ENCODE measurements at places on chromosomes 7 and 10.

GRCh38 chr10:127527891-127528290 lies 21.2 kb upstream of the NPS start:
- DNase-seq = no peak

- DNase-seq = peak; percentile 28
Observed at GRCh38 chr7:16422103-16422435, 731 bp upstream of the CRPPA start.

GRCh38 chr7:102849538-102849937 lies 63.3 kb upstream of the LRRC17 start:
- no peak for DNase-seq

DNA sequence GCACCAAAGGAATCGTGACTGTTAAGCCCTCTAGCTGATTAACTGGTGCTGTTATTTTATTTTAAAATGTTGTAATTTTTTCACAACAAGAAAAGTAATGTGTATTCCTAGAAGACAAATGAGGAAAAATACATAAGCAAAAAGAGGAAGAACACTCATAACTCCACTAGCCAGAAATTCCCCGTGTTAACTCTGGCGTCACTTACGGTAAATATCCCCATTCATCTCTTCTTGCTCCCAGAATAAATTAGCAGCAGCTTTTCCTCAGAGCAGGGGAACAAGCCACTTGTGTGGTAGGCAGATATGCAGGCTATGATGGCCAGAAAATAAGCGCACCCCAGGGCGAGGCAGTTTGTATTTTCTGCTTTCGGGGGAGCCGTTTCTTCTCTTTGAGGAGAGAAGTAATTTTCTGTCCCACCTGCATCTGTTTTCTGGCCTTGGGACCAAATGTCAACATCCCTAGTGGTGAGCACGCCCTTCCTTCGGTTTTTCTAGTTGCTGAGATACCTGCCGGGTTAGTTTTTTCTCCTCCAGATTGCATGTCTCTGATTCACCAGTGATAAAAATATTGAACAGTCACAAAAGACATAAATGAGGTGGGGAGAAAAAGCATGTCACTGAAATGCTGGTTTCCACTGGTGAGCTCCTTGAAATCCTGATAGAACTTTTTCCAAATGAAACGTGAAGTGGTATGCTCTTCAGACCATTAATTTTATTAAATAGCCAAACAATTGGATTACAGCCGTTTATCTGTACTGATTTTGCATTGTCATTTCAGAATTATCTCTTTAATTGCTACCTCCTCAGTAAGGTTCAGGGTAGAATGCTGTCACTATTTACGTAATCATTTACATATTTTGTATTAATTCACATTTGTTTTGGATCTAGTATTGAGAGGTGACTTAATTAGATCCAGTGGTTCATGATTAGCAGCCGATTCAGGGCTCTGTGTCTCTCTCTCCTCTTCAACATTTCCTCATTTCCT lies 268.1 kb downstream of the CAMK1D start:
- peak; percentile 26 for DNase-seq

DNA sequence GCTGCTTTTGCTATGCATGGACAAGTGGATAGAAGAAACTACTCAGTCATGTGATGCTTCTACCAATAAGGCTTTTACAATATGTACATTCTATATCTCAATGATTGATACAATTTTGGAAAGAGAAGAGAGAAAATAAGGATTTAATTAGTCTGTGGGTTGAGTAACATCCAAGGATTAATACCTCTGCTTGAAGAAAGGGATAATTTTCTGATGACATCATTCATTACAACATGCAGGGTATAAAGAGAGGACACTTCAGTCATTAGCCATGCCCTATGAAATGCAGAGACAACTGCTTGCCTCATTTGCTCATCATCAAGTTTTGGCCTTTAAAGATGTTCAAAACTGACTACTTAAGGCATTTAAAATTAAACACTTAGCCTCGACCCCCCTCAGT lies 237.3 kb downstream of the AHR start:
- no peak for DNase-seq

GRCh38 chr10:117160567-117160966 lies 22.5 kb upstream of the VAX1 start:
- DNase-seq = no peak

- DNase-seq = no peak
Observed at GRCh38 chr7:70659263-70659662, 472.7 kb upstream of the GALNT17 start.

DNA sequence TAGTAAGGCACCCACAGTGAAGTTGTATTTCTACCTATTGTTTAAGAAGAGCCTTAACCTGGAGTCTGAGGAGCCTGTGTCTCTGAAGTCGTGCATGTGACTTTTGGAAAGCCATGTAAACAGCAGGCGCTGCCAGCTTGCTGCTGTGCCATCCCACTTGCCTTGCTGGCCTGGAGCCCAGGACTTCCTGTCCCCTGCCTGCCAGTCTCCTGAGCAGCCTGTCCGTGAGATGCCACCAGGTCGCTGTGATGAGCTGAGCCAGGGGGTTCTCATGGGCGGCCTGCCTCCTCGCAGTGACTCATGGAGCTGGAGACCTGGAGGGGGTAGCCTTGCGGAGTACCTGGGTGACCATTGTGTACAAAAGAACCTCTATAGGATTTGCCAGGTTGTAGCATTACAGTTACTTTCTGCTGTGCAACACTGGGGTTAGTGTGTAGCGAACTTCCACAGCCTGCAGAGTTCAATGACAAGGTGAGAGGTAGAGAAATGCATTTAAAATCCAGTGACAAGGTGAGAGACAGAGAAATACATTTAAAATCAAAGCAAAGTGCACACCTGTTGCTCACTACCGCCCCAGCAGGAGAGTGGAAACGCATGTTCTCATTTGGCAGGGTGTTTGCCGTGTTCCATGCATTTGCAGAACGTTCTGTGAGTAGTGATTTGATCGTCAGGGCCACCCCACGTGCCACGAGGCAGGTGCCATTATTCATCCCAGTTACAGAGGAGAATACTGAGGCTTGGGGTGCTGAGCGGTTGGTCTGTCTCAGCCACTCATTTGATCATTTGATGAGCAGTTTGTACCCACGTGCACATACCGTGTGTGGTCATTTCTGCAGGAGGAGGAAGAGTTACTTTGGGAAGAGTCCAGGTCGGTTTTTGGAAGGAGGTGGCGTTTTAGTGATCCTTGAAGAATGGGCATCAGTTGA lies 36.6 kb upstream of the BHLHA15 start:
- DNase-seq = no peak

DNA sequence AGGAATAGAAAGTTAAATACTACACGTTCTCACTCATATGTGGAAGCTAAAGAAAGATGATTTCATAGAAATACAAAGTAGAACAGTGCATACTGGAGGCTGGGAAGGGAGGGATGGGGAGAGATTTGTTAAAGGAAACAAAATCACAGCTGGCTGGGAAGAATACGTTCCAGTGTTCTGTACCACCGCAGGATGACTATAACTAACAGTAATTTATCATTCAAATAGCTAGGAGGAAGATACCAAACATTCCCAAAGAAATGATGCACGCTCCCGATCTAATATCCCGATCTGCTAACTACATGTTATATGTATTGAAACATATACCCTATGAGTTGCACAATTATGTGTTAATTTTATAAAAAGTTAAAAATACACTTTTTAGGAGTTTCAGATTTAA lies 162.3 kb downstream of the ZMYND11 start:
- DNase-seq = no peak

GRCh38 chr10:109886037-109886780 lies 37.1 kb downstream of the XPNPEP1 start:
- no peak for DNase-seq

GRCh38 chr7:135659159-135659846 lies 3.0 kb upstream of the STMP1 start:
- peak; percentile 72 for DNase-seq

GRCh38 chr10:122140941-122141623 lies 130.0 kb upstream of the BTBD16 start:
- peak; percentile 97 for DNase-seq

GRCh38 chr10:6144406-6145165 lies 55.8 kb downstream of the RBM17 start:
- peak; percentile 74 for DNase-seq

GRCh38 chr7:33814400-33814799 lies 90.9 kb upstream of the BMPER start:
- DNase-seq = no peak

- peak; percentile 12 for DNase-seq
Observed at GRCh38 chr7:82317257-82317721, 126.3 kb downstream of the CACNA2D1 start.

- no peak for DNase-seq
Observed at GRCh38 chr10:102131286-102132170, 1.3 kb upstream of the PPRC1 start.

DNA sequence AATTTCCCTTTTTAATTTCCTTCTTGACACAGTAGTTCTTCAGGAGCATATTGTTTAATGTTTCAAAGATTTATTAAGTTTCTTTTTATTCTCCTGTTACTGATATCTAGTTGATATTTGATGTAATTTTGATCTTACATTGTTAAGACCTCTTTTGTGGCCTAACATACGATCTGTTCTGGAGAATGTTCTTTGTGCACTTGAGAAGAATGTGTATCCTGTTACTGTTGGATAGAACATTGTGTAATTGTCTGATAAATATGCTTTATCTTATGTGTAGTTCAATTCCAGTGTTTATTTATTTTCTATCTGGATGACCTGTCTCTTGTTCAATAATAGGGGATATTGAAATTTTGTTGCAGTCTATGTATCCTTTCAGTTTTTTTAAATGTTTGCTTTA lies 106.7 kb downstream of the ITGB1 start:
- no peak for DNase-seq

- DNase-seq = no peak
Observed at GRCh38 chr10:89363729-89364442, 14.0 kb upstream of the IFIT1B start.

DNA sequence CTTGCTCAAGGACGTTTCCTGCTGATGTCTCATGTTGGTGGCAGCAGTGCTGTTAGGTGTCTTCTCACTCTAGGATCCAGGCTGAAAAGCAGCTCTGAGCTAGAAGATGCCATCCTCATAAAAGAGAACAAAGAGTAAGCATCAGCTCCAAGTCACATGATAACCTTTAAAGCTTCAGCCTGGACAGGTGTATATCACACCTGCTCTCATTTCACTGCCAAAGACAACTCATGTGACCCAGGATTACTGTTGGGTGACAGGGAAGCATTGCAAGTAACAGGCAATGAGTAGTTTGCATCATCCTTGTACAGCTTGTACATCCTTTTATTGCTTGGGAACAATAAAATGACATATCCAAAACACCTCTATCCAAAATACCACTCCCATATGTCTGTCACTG lies 423.4 kb upstream of the DPP6 start:
- DNase-seq = no peak

GRCh38 chr10:10492420-10492819 lies 525.3 kb upstream of the CELF2 start:
- no peak for DNase-seq

DNA sequence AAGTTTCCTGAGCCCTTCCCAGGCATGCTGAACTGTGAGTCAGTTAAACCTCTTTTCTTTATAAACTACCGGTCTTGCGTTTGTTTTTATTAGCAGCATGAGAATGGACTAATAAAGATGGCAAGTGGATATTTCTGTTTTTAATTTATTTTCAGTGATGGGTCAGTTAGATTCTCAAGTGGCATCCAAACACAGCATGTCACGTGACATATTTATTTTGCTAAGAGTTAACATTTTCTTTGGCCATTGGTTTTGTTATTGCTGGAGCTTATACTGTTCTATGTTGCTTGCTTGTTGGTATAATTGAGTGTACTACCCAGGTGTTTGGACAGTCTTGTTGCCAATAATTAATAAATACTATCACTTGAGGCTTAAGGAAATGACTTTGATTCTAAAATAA lies 181.7 kb upstream of the MALRD1 start:
- DNase-seq = no peak

GRCh38 chr10:132504501-132505272 lies 32.9 kb upstream of the INPP5A start:
- no peak for DNase-seq

DNA sequence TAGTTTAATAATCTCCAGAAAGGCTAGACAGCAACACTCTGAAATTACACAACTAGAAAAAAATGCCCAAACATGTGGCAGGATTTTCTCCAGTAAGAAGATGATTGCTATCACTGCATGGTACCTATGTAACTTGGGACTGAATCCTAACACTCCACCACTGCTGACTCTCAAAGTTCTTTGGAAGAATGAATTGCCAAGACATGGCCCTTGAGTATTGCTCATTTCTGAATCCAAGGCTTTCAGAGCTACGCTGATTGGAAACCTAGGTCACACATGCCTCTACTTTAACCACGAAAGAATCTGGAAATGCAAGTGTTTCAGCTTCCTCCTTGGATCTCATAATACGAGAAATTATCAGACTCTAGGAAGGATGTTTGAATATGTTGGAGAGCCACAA lies 167.5 kb upstream of the CELF2 start:
- no peak for DNase-seq

DNA sequence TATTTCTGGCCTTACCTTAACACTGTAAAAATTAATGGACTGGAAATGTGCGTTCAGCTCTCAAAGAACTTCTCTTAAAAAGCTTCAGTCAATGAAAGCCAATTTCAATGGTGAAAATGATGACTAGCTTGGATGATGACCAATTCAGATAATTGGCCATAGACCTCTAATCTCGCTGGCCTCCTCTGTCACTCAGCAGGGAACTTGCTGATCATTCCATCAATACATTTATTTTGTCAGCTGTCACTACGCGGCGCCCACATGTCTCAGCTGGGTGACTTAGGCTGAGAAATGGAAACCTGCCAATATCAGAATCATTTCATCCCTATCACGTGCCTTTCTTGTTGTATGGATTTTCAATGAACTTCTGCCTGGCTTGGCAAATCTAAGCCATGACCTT lies 673.0 kb upstream of the AUTS2 start:
- no peak for DNase-seq

DNA sequence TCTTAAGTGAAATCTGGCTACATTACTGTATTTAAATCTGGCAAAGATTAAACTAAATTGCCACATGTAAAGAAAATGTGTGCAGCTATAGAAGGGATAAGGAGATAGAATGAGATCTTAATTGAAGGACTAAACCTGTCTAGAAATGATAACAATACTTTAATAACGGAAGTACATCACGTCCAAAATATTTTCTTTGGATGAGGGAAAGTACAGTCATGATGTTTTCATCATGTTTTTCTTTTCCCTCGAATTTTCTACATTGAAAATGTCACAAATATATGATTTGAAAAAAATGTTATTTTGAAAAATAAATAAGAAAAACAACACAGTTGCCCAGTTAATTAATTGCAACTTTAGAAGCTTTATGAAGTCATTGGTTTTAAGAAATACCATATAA lies 143.9 kb downstream of the ETV1 start:
- no peak for DNase-seq
